ENCODE measurements at places on chromosomes 12 and 14.

DNA sequence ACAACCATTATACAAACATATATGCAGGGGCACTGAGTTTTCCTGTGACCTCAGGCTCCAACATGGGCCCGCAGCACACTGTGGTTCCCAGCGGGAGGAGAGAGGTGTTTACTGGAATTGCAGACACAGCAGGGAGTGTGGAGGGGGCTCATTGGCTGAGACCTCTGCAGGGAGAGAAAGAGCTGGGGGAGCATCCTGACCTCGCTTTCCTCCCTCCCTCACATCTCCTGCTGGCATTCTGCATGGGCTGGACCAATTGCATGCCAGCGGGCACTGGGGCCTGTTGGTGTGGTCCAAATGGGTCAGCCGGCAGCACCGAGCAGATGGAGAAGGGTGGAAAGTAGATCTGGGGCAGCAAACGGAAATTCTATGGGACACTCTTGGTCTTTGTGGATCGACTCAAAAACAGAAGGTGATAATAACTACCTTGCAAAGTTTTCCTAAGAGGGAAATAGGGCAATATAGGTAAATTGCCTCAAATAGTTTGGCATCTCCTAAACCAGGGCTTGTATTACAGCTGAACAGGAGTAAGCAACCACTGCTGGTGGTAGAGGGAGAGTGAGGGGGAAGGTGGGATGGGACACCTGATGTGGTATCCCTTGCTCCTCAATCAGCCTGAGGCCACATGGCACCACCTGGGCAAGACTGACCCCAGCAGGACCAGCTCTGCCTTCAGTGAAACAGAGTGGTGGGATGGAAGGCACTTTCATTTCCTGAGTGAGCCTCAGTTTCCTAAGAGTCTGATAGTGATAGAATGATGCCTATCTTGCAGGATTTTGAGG, 86.9 kb downstream of the NTF3 start:
- DNase-seq, result no peak

DNA sequence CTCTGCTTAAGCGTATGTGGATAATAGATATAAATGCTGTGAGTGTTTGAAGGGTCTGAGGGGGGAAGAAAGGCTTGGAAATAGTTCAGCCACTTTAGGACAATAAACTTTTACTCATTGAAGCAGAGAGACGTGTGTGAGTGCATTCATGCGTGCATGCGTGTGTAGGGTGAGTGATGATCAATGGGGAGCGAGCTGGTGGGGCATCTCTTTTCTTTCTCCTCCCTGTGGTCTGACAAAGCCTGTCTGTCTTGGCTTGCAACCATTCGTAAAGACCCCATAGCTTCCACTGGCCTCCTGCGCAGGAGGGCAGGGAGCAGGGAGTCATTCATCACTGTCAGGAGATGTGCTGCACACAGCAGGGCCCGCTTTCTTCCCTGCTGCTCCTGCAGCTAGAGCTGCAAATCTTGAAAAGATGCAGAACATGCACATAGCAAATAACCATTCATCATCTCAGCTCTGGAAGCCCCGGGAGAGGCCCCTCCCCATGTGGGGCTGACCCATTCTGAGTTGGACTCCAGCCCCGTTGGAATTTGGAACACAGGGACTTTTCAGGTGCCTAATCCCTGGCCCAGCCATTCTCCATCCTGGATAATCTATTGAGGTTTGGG, 223.2 kb downstream of the PPM1H start:
- DNase-seq, result no peak

- DNase-seq, result no peak
Observed at GRCh38 chr12:115166698-115167315, 482.8 kb upstream of the TBX3 start.

- DNase-seq, result no peak
Observed at GRCh38 chr12:125287155-125287847, 222.1 kb downstream of the AACS start.

- DNase-seq, result no peak
Observed at GRCh38 chr12:88253371-88253978, 111.4 kb downstream of the TMTC3 start.
